Hematopoietic multipotent progenitor cell (in vitro differentiated cells): ENCODE measurements at places on chromosomes 12 and 14. TPM values are rescaled to one million over a fixed set of nuclear protein-coding genes. Genes with fewer than 3 reads are reported as not detected.

DNA sequence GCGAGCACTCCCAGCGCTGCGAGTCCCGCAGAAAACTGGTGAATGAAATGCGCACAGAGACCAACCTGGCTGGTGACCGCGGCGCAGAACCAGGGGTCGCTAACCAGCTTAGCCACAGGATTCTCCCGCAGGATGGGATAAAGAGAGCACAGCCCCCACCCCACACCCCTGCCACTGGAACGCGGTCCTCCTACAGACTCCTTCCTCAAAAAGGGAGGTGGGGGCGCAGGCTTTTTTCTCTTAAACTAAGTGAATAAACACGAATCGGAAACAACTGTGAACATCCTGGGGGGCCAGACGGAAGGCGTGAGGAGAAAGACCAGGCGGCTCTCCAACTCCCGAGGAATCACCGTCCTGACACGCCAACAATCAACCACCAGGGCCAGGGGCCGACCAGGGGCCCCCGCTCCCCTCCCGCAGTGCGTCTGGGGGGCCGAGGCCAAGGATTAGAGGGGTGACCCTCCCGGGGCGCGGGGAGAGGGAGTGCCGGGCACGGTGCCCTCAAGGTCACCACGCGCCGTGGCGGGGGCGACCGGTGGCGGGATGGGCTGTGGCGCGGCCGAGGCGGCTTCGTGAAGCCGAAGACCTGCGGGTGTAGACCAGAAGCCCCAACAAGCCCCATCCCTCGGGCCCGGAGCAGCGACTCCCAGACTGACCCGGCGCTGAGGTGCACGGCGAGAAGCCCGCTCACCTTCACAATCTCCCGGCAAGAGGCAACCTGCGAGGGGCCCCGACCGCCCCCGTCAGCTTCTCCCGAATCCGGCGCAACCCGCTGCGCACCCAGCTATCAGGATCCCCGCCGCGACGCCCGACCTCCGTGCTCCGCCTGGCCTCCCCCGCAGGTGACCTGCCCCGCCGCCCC lies 704 bp downstream of the ATP2B1 start:
- DNase-seq, result peak; percentile 17

DNA sequence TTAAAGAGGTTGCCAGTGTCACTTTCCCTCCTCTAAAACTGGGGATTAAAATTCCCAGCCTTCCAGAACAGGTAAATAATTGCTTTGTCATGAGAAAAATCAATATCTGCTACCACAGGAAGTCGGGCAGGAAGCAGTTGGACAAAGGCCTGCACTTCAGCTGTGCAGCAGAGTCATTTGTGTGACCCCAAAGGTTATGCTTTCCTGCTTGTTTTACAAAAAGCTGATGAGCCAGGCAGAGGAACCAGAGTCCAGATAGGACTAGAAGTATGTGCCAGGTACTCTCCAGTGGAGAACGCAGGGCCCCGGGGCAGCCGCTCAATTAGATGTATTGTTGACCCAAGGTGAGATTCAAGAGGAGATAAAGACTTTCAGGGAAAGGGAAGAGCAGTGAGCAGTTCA lies 117.1 kb upstream of the FRMD6 start:
- DNase-seq, result no peak

Gene FBXO33
- total RNA-seq, result 22.6 TPM

DNA sequence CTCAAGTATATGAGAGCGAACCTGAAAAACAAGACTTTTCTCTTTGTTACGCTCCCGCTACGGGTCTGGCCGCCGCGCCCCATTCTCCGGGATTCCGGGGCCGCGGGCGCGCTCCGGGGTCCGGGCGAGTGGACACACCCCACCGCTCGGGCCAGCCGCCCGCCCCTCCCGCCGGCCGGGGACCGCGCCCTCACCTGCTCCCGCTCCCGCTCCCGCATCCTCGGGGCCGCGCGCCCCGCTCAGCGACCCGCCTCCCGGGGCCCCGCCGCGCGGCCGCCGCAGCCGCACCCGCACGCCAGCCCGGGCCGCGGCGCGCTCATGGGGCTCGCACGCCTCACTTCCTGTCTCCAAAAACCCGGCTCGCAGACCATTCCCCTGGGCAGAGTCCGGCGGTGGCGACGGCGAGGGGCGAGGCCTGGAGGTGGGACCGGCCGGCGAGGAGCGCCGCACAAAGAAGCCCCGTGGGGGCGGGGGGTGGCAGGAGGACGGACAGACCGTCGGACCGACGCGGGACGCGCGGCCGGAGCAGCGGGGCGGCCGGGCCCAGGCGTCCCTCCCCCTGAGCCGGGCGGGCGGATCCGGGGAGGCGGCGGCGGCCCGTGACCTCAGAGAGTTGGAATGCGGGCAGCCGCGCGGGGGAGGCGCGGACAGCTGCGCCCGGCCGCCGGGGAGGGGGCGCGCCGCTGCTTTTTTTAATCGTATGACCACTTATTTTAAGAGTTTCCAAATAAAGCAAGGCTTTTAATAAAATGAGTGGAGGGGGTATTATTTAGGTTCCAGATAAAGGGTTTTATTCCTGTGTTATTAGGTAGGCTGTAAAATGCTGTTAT lies at the start of gene PTPN21:
TSS of gene PTPN21 (minus strand) at position 551 of the 830 bp plus-strand sequence. CDS start 4,590 bp downstream, outside the sequence.
- no peak for DNase-seq

GRCh38 chr12:27285403-27285802 lies 41.3 kb downstream of the STK38L start:
- no peak for DNase-seq

GRCh38 chr12:12947902-12948301 lies 4.1 kb downstream of the GPRC5D start:
- DNase-seq, result no peak

GRCh38 chr14:97046967-97047366 lies 249.8 kb downstream of the VRK1 start:
- DNase-seq, result no peak
